ENCODE measurements at places on chromosomes 7 and 10.
A peak's percentile ranks its signal among the peaks of the same experiment; 100 is the strongest.

GRCh38 chr7:155466814-155467733, 9.1 kb downstream of the EN2 start:
- peak; percentile 59 for DNase-seq

DNA sequence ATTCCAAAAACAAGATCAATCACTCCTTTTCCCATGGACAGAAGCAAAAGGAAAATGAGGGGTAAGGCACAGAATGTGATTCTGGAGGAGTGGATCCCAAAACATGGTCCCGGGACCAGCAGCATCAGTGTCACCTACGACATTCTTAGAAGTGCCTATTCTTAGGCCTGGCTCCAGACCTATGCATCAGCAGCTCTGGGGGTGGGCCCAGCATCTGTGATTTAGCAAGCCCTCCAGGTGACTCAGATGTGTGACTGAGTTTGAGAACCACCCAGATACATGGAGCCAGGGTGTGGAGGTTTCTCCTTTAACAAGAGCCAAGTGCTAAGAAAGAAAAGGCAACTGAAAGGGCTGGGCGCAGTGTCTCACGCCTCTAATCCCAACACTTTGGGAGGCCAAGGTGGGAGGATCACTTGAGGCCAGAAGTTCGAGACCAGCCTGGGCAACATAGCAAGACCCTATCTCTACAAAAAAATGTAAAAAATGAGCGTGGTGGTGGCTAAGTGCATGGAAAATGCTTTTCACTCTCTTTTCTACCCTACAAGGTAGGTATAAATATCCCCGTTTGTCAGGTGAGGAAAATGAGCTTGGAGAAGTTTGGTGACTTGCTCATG, 17.1 kb upstream of the ARPC1A start:
- no peak for DNase-seq

GRCh38 chr10:46096909-46097575, 51.0 kb upstream of the MSMB start:
- DNase-seq = no peak

DNA sequence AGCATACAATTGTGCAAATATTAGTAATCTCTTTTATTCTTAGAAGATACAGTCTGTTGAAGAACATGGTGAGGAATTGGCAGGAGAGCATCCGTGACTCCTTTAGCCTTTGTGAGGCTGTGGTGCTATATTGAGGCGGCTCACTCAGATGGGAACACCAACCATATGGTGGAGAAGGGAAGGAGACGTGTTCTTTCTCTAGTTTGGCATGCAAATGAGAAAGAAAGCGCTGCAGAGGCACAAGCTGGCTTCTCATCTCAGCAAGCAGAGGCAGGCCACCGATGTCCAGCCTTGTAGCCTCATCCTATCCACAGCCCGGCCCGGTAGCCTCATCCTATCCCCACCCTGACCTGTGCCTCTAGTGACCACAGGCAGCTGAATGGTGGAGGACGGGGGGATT, 288.3 kb downstream of the CAMK1D start:
- no peak for DNase-seq

GRCh38 chr10:20443094-20443493, 454.0 kb downstream of the NEBL start:
- DNase-seq = no peak

- no peak for DNase-seq
Measured at GRCh38 chr10:72356987-72357386, 2.3 kb upstream of the DNAJB12 start.
